Activated CD4-positive, alpha-beta T cell treated with anti-CD3 and anti-CD28 coated beads, Interleukin-2, amount 50 U/mL, for 24 hours (primary cell): ENCODE measurements at places on chromosomes 13 and 19.

DNA sequence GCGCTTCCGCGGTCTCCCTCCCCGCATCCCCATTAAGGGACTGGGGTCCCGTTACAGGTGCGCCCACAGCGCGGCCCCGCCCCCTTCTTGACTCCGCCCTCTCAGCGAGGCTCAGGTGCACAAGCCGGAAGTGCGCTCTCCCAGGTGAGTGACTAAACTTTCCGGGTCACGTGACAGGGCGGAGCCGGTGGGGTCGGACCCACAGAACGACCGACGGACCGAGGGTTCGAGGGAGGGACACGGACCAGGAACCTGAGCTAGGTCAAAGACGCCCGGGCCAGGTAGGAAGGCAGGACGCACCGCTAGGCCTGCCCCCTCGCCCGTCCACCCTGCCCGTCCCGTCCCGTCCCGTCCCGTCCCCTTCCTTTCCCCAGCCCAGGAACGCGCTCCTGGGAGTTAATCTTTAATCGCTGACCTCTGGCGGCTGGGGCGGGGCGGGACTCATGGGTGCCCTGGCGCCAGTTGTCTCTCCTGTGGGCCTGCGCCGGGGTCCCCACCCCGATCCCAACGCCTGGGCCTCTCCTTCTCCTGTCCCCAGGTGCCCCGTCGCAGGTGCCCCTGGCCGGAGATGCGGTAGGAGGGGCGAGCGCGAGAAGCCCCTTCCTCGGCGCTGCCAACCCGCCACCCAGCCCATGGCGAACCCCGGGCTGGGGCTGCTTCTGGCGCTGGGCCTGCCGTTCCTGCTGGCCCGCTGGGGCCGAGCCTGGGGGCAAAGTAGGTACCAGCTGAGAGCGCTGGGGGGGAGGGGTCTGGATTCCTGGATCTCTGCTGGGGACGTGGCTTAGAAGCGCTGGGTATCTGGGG lies at the start of gene CRB3:
Gene CRB3, plus strand, starts transcription at position 202 of the 804 bp plus-strand sequence. Its CDS starts 431 bp downstream, at position 633.
- DNase-seq, result no peak

GRCh38 chr19:45179072-45179891 lies 698 bp downstream of the BLOC1S3 start:
- DNase-seq, result peak; percentile 18

- no peak for DNase-seq
Observed at GRCh38 chr13:113981194-113981605, 7.3 kb upstream of the C13orf46 start.

- no peak for DNase-seq
Observed at GRCh38 chr13:40096357-40096901, 441.0 kb downstream of the COG6 start.
